ENCODE measurements at places on chromosomes 6 and 20.

GRCh38 chr6:15588971-15589634, 73.7 kb downstream of the DTNBP1 start:
- peak; percentile 55 for DNase-seq

- DNase-seq = no peak
These were observed 48.8 kb upstream of the KIF25 start for GRCh38 chr6:167948716-167949115.

- no peak for DNase-seq
These were observed 107.1 kb downstream of the QRSL1 start for GRCh38 chr6:106736502-106736901.

DNA sequence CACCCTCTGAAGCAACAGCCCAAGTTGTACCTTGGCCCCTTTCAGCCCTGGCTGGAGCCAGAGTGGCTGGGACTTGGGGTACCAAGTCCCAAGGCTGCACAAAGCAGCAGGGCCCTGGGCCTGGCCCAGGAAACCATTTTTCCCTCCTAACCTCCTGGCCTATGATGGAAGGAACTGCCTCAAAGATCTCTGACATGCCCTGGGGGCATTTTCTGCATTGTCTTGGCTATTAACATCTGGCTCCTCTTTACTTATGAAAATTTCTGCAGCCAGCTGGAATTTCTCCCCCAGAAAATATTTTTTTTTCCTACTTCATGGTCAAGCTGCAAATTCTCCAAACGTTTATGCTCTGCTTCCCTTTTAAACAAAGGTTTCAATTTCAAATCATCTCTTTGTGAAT, 269.4 kb upstream of the CDYL start:
- DNase-seq = no peak

DNA sequence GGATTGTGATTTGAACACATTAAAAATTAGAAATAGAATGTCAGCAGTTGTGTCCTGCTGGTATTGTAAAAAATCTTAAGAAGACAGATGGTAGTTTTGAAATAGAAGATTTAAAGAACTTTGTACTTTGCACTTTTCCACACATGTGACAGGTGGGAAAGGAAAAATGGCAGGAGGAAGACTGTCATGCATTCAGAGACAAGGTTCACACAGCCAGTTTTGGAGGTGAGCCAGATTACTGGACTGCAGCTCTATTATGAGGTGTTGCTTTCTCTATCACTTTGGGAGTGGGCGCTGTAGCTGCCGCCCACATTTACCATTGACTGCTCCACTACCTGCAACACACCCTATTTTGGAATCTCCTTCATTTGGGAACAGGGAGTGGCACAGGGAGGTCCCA, 12.1 kb upstream of the NDUFAF4 start:
- DNase-seq = no peak

GRCh38 chr20:4800676-4801449, 79.2 kb downstream of the PRND start:
- no peak for DNase-seq

Data from AG04449 (cell line).